ENCODE measurements at places on chromosomes 3 and 15.

DNA sequence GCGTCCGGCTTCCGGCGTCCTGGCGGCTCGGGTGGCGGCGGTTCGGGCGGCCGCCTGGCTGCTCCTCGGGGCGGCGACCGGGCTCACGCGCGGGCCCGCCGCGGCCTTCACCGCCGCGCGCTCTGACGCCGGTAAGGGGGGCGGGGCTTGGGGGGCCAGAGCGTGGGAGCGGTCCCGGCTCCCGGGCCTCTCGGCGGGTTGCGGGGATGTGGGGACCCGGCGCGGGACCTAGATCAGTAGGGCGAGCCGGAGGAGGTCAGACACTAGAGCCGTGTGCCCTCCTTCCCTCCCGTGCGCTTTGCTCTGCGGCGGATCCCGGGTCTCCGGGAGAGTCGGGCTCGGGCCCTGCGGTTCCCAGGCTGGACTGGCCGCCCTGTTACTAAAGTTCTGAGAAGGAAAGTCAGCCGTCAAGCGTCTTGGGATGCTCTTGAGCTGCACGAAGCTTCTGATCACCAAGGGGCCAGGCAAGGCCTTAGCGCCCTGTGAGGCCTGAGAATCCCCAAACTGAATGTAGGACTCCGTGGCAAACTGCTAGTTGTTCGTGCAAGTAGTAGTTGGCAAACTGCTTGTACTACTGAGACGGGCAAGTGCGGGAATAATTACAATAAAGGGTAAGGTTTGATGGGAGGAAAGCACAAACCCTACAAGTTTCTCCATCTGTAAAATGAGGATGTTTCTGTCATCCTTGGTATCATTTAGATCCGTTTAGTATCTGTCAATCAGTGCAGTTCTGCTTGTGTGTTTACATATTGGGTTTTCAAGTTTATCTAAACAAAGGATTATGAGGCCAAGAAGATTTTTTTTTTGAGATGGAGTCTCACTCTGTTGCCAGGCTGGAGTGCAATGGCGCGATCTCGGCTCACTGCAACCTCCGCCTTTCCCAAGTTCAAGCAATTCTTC, 587 bp downstream of the PIGX start:
- DNase-seq, result peak; percentile 36

DNA sequence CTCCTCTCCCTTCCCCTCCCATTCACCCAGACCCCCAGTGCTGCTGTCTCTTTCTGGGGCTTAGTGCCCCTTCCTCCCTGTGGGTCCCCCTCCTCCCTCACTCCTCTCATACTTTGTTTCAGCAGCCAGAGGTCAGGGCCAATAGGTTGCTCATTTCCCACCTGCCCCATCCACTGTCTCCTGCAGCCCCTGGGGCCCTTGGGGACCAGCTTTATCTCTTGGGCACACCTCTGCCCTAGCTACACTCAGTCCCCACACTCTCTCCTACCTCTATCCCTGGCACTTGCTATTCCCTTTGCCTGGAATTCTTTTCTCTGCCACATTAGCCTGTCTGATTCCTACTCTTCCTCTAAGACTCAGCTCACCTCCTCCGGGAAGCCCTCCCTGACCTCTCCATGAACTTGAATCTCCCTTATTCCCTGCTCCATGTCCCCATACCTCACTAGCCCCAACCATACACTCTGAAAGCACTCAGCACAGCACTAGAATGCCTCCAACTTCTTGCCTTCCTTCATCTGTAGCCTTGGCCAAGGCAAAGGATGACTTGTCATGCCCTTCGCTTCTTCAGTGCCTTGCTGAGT, 14.6 kb downstream of the ANPEP start:
- no peak for DNase-seq

DNA sequence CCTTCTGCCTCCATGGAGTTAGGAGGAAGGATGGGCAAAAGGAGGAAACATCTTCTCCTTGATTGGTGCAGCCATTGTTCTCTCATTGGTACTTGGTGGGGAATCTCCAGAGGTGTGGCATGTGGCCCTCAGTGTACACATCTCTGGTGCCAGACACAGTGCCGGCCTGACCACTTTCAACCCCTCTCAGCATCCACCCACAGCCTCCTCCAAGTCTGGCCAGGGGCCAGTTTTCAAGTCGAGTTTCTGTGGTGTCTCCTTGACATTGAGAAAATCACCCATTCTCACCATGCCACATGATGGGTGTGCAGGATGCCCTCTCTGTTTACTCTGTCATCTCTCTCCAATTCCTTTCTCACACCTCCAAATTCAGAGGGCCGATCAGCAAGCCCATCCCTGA, 12.8 kb upstream of the FSIP1 start:
- DNase-seq, result no peak

DNA sequence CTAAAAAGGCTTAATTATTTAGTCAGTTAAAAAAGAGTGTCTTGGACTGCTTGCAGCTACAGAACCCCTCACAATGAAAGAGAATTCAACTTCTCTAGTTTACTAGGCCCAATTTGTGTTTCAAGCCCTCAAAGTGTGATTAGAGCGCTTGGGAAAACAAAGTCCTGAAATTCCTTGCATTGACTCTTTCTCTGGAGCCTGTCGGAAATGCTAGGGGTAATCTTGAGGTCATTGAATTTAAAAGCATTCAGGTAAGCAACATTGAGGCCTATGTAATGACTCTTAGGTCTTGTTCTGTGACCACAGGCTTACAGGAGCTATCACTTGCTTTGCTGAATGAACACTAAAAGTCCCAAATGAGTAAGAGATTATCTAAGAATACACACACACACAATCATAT, 186.0 kb downstream of the NLGN1 start:
- DNase-seq, result no peak

DNA sequence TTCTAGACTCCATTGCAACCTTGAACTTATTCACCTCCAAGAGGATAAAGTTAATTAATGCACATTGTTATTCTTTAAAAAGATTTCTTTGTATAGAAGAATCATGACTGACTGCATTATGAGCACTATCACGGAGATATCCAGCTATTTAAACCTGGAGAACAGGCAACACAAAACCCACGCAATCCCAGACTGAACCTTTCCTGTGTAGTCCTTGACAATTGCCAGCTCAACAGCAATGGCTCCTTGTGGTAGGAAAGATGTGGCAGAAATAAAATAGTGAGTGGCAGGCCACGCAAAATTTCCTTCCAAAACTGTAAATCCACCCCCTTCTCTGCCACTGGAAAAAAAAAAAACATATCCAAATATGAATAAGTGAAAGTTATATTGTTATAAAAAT, 573.7 kb downstream of the EPHB1 start:
- DNase-seq, result no peak

DNA sequence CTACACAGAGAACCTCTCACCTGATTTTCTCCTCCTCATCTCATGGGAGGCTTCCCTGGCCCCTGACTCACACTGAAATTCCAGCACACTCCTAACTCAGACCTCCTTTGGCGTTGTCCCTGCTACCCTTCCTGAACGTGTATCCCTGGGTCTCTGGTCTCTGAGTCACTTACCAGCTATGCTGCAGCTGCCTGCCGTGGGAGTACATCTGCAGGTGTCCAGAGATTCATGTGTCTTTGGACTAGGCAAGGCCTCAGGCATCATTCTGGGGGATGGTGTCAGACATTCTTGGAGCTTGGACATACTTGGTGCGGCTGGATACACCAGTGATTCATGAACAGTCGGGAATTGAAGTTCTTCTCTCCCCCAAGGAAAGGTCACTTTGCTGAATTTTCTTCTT, 148.8 kb upstream of the TRIM42 start:
- no peak for DNase-seq

GRCh38 chr3:148234536-148234935, 463.2 kb upstream of the AGTR1 start:
- DNase-seq, result no peak

- DNase-seq, result peak; percentile 8
Observed at GRCh38 chr3:190266913-190267290, 55.3 kb downstream of the CLDN1 start.

- peak; percentile 86 for DNase-seq
Observed at GRCh38 chr3:184586851-184587250, 25.3 kb downstream of the EPHB3 start.

- DNase-seq, result no peak
Observed at GRCh38 chr3:53425936-53426335, 68.5 kb upstream of the CACNA1D start.

- DNase-seq, result no peak
Observed at GRCh38 chr3:177190756-177191681, 6.3 kb downstream of the TBL1XR1 start.

GRCh38 chr3:95705786-95706418, 1108.5 kb upstream of the EPHA6 start:
- peak; percentile 39 for DNase-seq

GRCh38 chr3:52539010-52539653, 2.7 kb downstream of the UQCC5 start:
- DNase-seq, result peak; percentile 32

- DNase-seq, result no peak
Observed at GRCh38 chr3:30184091-30184810, 422.1 kb upstream of the TGFBR2 start.

GRCh38 chr15:62753518-62754221, 288.9 kb upstream of the TPM1 start:
- DNase-seq, result no peak

- DNase-seq, result no peak
Observed at GRCh38 chr3:100893590-100893989, 99.6 kb downstream of the ABI3BP start.

DNA sequence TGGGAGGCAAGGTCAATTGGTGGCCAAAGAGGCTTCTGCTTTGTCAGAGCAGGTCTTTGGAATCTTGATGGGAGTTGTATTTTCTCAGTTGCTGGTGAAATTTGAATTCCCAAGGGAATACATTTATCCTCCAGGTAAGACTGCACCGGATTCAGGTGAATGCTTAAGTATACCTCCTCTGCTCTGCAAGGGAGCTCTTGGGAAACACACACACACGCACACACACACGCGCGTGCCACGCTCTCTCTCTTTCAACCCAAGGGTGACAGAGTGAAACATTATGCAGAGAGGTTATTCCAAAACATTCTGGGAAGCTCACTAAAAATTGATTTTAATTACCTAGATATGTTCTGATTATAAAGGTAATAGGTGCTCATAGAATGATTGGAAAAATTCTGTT, 33.7 kb downstream of the ST6GAL1 start:
- no peak for DNase-seq

DNA sequence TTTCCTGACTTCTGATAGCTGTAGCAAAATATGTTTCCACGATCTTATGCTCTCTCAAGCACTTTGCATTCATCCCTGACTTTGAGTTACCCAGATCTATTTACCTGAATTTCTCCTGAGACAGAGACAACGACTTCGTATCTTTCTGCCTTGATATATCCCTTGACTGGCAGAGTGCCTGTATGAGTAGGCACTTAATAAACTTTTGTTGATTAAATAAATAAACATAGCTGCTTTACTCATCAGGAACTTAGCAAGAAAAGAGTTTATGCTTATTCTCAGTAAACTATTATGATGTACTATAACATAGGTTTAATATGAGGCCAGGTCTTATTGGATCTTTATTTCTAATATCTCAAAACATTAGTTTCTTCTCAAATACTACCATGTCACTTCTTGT, 85.6 kb upstream of the PHLDB2 start:
- no peak for DNase-seq

DNA sequence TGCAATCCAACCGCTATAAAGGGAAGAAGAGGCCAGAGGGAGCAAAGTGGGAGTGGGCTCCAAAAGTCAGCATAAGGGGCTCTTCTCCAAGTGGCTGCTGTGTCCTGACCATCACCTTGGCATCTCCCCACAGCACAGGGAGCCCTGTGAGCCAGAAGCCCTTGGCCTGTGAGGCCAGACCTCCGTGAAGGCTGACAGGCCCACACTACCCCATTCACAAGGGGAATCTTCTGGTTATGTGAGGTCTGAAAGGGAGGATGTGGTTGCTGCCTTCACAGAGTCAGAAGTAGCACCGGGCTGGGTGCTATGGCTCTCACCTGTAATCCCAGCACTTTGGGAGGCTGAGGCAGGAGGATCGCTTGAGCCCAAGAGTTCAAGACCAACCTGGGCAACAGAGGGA, 2.6 kb upstream of the ULK3 start:
- DNase-seq, result no peak

DNA sequence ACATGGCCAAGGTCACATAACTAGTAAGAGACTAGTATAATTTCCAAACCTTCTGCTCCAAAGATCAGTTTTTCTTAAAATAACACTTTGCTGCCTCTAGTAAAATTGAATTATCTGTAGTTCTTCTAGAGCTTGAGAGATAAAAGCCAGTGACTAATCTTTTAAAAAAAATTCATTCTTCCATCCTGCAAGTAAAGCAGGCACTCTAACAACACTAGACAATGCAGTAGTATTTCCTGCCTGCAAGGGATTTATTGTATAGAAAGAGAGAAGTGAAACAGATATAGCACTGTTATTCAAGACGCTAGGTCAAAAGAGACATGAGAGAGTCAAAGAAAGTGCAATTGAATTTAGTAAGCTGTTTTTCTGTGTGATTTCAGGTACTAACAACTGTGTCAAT, 159.5 kb upstream of the TBC1D5 start:
- DNase-seq, result no peak

- no peak for DNase-seq
Observed at GRCh38 chr15:30059771-30060170, 23.0 kb upstream of the GOLGA8J start.

Measured in HL-60 (cell line).